RPMI7951 (cell line): ENCODE measurements at places on chromosomes 4 and X. TPM values are rescaled to one million over a fixed set of nuclear protein-coding genes. Genes with fewer than 3 reads are reported as not detected.

- DNase-seq = no peak
Measured at GRCh38 chrX:123399709-123400108, 215.6 kb downstream of the GRIA3 start.

DNA sequence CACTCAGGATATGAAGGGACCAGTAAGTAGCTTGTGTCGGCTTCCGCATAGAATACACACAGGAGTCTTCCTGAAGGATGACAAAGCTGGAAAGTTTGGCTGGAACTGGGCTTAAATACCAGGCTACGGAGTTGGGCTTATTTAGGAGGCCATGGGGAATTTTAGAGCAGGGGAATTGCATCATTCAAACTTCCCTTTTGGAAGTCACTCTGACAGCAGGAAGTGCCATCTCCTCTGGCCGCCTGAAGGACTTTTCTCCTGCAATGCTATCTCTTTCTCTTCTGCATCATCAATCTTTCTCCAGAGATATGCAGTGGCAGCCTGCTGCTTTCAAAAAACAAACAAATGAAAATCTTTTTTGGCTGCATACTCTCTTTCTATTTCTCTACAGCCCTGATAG is 48.4 kb upstream of the PAK3 start:
- DNase-seq = no peak

- DNase-seq = no peak
Measured at GRCh38 chrX:13776387-13776786, 40.5 kb downstream of the GPM6B start.

DNA sequence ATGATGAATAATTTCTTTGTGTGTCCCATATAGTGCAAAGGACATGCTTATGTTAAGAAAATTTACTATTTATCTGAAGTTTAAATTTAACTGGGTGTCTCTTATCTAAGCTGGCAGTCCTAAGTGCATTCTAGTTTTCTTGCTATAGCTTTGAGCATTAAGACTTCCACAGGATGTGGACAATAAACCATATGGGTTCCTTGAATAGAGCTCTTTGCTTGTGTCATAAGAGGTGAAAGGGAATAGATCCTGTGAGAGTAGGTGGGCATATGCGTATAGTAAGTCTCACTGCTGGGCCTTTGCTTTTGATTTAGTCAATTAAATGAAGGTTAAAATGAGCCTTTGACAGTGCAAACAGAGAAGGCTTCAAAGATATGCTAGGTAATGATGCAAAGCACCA is 223.4 kb upstream of the GYPA start:
- DNase-seq = no peak

Gene XK
- total RNA-seq = under 0.01 and 0.12 TPM in 2 replicates

GRCh38 chr4:16916719-16917337 is 18.4 kb upstream of the LDB2 start:
- peak; percentile 58 for DNase-seq

DNA sequence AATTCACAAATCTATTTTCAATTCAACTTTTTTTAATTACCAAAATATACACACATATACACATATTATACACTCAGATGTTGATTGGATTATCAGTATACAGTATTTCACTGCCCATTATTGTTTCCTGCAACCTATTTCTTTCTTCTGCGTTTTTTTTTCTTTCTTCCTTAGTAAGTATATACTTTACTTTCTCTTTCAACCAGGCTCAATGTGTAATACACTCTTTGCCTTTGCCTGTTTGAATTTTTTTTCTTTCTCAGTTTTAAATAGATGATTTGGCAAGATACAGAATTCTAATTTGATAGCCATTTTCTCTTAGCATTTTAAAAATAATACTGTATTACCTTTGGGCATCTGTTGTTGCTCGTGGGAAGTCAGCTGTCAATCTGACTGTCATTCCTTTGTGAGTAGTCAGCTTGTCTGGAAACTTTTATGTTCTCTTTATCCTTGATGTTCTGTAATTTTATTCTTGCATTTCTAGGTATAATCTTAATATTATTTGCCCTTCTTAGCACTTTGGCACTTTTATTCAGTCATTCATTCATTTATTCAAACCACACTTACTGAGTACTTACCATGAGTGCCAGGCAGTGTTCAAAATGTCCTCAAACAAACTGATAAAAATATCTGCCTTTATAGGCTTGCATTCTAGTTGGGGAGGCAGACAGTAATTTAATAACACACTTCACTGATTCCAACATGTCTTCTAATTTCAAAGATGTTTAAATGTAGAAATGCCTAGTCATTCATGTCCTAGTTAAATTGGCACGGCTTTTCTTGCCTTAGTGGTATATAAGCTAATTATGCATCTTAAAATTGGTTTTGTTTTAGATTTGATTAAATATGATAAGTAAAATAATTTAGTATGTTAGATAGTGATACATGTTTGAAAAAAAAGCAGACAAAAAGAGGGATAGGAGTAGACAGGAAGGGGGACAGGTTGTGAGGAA is 3.7 kb downstream of the USP38 start:
- no peak for DNase-seq

GRCh38 chrX:103556963-103557612 is 28.2 kb upstream of the TCEAL4 start:
- DNase-seq = no peak

Gene DHX15
- total RNA-seq = 117 and 163 TPM in 2 replicates

GRCh38 chrX:68072041-68072440 is 361.3 kb downstream of the OPHN1 start:
- DNase-seq = peak; percentile 38

Gene MFAP3L
- 0.48 and 1.9 TPM in 2 replicates for total RNA-seq

GRCh38 chrX:65508851-65509250 is 25.7 kb downstream of the LAS1L start:
- DNase-seq = no peak

DNA sequence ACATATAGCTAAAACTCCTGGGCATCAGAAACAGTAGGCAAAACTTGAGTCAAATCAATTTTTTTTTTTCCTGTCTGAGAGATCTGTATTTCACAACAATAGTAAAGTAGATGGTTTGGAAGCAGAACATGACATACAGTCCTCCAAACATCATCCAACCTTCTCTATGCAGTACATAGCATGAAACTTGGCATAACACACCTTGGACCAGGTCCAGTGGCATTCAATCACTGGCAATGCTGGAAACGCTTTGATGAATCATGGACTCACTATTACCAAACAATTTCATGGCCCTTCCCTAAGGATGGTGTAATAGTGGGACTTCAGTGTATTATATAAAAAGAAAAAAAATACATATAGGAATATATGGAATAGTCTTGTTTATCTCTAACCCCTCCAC is 154.6 kb downstream of the FMR1NB start:
- DNase-seq = peak; percentile 22

DNA sequence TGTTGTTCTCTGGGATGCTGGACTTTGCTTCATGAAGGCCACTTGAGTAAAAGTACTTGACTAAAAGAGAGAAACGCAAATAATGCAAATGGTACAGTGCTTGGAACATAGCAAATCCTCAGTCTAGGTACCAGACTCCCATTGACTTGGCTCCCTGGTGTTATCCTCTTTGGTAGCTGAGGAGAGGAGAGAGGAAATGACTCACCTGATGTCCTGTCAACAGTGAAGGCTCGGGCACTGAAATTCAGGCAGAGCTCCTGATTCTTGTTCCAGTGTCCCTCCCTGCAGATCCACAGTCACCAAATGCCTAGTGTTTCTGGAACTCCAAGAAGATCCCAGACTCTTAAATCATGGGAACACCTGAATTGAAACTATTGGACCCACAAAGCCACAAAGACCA is 22.5 kb upstream of the TCEAL4 start:
- DNase-seq = no peak

- DNase-seq = no peak
Measured at GRCh38 chrX:100975212-100975611, 5.7 kb downstream of the ARL13A start.

DNA sequence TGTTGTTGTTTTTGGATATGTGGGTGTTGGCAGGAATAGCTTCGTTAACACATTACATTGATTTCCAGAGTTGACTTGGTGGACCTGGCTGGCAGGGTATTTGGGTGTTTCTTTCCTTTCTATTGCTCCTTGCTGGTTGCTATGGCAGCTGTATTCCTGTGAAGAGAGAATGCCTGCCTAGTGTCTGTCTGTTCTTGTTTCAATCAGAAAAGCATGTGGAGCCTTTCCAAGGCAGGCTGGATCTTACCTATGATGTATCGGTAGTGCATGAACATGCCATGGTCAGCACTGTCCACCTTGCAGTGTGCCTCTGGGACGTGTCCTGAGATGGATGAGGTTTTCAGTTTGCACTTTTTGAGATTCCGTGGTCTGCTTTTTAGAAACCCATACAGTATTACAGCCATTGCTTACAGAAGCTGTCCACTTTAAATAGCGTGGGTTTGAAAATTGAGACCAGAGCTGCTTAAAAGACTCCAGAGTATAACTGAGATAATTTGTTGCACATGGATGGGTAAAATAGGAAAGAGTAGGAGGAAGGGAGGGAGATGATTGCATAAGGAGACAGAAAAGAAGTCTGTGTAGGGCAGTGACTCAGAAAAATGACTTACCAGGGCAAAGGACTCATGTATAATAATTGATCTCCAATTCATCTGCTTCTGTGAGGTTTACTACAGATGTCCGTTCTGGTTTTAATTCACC is 20.0 kb upstream of the AADAT start:
- peak; percentile 11 for DNase-seq

Gene P2RY10
- total RNA-seq = not detected in 2 replicates

DNA sequence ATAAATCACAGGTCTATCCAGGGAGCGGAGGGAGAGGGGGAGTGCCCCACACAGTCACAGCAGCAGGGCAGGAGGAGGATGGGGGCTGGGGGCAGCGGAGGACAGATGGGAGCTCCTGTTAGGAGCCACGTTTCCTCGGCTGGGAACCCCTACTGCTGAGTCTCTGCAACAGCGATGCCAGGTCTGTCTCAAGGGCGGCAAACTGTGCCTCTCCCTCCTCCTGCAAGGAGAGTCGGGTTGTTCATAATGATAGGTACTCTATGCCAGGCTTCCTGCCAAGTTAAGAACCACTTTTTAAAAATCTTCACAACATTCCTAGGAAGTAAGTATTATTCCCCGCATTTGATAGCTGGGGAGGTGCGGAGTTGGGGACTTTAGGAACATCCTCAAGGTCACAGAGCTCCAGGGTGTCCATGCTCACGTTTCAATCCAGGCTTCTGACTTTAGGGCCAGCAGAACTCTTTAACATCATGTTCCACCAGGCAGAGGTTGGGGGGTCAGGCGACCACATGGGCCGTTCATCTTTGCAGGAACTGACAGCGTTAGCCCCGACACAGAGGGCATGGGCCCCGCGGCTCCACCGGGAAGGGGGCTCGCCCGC is 98.3 kb upstream of the MAML3 start:
- DNase-seq = no peak

DNA sequence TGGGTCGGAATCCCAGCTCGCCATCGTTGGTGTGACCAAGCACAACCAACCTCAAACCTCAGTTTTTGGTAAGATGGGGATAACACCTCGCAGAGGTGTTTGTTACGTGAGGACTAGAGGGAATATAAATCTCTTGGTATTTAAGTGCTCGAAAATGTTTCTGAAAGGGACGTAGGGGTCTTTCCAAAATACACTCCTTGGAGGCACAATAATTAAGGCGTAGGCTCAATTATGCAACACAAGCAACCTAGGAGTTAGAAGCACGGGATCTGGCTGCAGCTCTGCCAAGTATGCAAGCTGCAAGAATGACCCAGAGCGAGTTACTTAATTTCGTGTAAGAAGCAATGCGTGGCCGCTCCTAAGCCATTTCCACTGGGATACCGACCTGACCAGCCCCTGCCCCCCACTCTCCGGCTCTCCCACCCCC is 552 bp downstream of the ADH5 start:
- peak; percentile 54 for DNase-seq

DNA sequence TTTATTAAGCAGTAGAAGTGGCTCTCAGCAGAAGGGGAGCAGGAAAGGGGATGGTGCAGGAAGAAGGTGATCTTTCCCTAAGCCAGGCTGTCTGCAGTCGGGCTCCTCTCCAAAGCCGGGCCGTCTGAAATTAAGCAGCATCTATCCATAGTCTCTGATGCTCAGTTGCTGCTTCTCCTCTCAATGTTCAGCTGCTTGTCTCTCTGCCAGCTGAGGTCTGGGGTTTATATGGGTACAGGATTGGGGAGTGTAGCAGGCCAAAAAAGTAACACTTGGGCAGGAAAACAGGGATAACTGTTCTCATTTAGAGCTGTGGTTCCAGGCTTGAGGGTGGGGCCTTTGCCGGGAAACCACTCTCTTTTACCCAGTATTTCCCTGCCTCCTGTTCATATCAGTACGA is 39.2 kb upstream of the CCKAR start:
- DNase-seq = no peak

DNA sequence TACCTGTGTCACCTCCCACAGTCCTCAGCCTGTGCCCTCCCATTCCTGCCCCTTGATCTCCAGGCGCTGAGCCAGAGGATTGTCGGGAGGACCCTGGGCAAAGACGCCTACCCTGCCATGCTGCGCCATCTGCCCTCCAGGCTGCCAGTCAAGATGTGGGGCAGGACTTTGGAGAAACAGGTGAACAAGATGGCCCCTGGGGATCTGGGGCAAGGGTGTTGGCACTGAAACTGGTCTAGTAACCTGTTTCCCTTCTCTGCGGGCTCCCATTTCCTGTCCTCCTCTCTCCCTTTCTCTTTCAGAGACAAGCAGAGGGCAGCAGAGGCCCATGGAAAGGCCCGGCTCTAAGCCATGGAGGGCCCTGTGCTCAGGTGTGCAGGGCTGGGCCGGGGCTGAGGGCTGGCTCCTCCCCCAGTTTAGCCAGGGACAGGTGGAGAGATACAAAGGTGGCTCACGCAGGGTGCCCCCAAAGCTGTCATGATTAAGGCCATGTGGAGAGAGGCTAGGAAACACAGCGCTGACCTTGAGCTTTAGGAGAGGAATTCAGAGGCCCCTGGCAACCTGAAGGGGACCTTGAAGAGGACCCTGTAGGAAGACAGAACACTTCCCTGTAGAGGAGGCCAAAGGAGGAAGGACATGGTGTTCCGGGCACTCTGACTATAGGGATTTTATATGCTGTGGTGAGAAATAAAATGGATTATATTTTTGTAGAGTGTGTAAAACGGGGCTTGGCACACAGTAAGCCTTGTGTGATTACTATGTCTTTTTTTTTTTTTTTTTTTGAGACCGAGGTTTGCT is at the start of gene GLOD5:
Gene GLOD5, plus strand, starts transcription at position 74 of the 798 bp plus-strand sequence. Its CDS starts 44 bp downstream, at position 118.
- DNase-seq = peak; percentile 14

DNA sequence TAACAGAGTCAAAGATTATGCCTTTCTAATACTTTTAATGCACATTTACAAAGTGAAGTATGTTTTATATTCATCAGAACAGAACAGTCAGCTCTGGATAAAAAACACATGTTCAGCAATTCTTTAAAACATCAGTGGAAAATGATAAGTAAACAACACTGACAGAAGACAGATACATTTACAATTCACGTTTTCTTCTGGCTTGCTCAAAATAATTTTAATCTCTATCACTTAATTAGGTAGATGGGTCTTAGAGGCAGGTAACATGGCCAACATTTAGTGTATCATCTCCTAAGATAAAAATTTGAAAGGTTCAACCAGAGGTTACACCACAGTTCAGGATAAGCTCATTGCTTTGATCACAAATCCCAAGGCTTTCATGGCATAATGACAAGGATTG is 156.8 kb upstream of the MAB21L2 start:
- no peak for DNase-seq
